ENCODE measurements at places on chromosomes 7 and 10.

- no peaks in the 10 kb centered on the region for H3K27me3 ChIP-seq
- no peaks in the 10 kb centered on the region for H3K36me3 ChIP-seq
- H3K4me3 ChIP-seq, result no peak overlapping the region
- H3K27ac ChIP-seq, result no peak overlapping the region
Measured at GRCh38 chr10:113272511-113272910, 280.3 kb upstream of the HABP2 start.

GRCh38 chr10:13268841-13269240, 31.0 kb downstream of the PHYH start:
- H3K36me3 ChIP-seq, result no peaks in the 10 kb centered on the region
- peaks cover 11% of the 10 kb centered on the region for H3K4me1 ChIP-seq
- DNase-seq, result no peak
- H3K27me3 ChIP-seq, result no peaks in the 10 kb centered on the region
- no peak overlapping the region for H3K27ac ChIP-seq

DNA sequence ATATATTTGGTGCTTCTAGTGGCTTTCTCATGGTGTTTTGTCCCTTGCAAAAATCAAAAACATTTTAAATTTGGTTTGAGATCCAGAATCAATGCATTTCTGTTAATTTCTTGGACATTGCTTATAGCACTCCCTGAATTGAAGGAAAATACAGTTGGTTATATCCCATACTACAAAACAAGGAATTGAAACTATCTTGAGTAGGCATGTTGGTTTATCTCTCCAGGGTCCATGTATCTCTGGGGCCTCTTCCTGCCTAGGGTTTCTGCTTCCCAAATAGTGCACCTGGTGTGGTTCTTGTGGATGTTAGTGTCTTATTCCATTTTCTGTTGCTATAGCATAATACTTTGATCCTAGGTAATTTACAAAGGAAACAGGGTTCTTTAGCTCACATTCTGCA, 212.4 kb downstream of the CAMK1D start:
- no peak overlapping the region for H3K4me3 ChIP-seq
- no peak for DNase-seq
- H3K27ac ChIP-seq, result no peak overlapping the region
- H3K36me3 ChIP-seq, result no peaks in the 10 kb centered on the region
- H3K4me1 ChIP-seq, result peaks cover 11% of the 10 kb centered on the region

DNA sequence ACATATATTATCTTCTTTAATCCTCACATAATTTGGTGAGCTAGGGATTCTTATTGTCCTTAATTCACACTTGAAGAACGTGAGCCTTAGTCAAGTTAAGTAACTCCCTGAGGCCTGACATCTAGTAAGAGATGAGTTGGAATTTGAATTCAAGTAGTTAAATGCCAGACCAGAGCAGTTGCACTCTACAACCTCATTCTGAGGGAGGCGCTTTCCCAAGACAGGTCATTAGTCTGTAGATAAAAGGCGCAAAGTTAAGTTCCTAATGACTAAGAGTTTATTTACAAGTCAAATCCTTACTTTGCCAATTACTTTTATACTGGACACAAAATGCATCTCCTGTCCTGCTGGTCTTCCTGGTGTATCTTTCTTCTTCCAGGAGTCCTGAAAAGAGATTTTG, 3.6 kb upstream of the EXOC6 start:
- no peak for DNase-seq
- no peak overlapping the region for H3K4me3 ChIP-seq
- H3K36me3 ChIP-seq, result no peaks in the 10 kb centered on the region
- H3K27ac ChIP-seq, result no peak overlapping the region

GRCh38 chr7:139703487-139704307, 74.1 kb downstream of the HIPK2 start:
- H3K4me3 ChIP-seq, result no peak overlapping the region
- H3K27ac ChIP-seq, result no peak overlapping the region
- peaks cover 44% of the 10 kb centered on the region for H3K36me3 ChIP-seq
- no peaks in the 10 kb centered on the region for H3K27me3 ChIP-seq
- DNase-seq, result no peak
- H3K4me1 ChIP-seq, result no peaks in the 10 kb centered on the region

DNA sequence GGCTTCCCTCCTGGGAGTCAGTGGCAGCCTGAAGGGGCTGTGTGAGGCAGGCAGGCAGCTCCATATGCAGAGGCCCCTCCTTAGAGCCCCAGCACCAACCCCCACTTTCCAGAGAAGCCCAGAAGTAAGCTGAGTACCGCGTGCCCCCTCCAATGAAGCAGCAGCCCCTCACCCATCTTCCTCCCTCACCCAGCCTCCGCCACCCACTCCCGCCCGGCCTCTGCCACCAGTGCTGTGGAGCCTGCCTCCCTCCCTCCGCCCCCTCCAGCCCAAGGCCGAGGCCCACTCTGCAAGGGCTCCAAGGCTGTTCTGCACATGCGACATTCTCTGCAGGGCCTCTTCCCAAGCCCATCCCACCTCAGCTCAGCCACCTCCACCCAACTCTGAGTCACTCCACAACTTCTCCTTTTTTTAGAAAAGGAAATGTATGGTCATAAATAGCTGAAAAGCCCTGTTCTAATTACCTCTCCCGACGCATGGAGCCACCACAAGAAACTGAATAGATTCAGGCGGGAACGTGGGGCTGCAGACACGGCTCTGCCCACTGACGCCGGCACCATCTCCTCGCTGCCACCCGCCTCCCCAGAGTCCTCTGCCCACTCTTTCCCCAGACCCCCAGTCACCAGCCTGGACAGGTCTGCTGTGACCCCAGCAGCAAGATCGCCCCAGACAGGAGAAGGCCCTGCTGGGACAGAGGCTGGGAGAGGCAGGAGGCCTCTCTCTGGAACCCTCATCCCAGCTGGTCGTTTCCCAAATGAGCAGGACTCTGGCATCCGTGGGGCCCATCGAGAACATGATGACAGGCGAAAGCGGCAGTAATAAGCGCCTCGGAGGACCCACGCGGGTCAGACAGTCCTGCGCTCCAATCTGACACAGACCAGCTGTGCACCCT, 213.9 kb downstream of the MAD1L1 start:
- peak; percentile 30 for DNase-seq
- H3K36me3 ChIP-seq, result no peaks in the 10 kb centered on the region
- 0 out of 2 replicates have a peak, but pooled peaks cover 4% of the 10 kb centered on the region for H3K4me1 ChIP-seq
- H3K27ac ChIP-seq, result no peak overlapping the region
- H3K4me3 ChIP-seq, result no peak overlapping the region

DNA sequence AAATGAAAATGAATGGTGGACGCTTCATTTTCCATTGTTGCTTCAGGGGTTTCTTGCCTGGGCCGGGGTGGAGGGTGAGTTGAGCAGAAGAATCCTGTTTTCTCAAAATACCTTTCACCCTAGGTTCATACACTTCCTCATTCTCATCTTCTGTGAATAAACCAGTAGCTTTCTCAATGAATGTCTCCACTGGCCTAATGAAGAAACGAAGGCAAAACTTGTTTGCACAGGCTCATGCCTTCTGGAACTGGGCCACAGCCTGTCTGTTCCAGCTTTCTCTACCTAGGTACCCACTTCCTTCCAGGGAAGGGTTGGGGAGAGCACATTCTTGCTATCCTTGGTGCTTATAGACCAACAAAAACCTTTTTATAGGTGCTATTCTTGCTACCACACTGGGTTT, 21.3 kb downstream of the STMP1 start:
- peaks cover 11% of the 10 kb centered on the region for H3K4me1 ChIP-seq
- H3K27ac ChIP-seq, result no peak overlapping the region
- H3K4me3 ChIP-seq, result no peak overlapping the region

GRCh38 chr7:3436746-3437145, 135.7 kb downstream of the SDK1 start:
- peak overlapping the region; percentile 57 for H3K4me3 ChIP-seq
- peak; percentile 79 for DNase-seq
- H3K27ac ChIP-seq, result peak overlapping the region; percentile 42
- H3K27me3 ChIP-seq, result no peaks in the 10 kb centered on the region
- H3K4me1 ChIP-seq, result peaks cover 34% of the 10 kb centered on the region
- H3K36me3 ChIP-seq, result no peaks in the 10 kb centered on the region

- no peaks in the 10 kb centered on the region for H3K36me3 ChIP-seq
- H3K27ac ChIP-seq, result no peak overlapping the region
- DNase-seq, result no peak
- peaks cover 31% of the 10 kb centered on the region for H3K27me3 ChIP-seq
- H3K4me3 ChIP-seq, result no peak overlapping the region
Measured at GRCh38 chr7:137390076-137390475, 46.5 kb upstream of the PTN start.

- no peak overlapping the region for H3K4me3 ChIP-seq
- H3K36me3 ChIP-seq, result no peaks in the 10 kb centered on the region
- no peak overlapping the region for H3K27ac ChIP-seq
Measured at GRCh38 chr10:22629852-22630233, 84.5 kb downstream of the PIP4K2A start.

DNA sequence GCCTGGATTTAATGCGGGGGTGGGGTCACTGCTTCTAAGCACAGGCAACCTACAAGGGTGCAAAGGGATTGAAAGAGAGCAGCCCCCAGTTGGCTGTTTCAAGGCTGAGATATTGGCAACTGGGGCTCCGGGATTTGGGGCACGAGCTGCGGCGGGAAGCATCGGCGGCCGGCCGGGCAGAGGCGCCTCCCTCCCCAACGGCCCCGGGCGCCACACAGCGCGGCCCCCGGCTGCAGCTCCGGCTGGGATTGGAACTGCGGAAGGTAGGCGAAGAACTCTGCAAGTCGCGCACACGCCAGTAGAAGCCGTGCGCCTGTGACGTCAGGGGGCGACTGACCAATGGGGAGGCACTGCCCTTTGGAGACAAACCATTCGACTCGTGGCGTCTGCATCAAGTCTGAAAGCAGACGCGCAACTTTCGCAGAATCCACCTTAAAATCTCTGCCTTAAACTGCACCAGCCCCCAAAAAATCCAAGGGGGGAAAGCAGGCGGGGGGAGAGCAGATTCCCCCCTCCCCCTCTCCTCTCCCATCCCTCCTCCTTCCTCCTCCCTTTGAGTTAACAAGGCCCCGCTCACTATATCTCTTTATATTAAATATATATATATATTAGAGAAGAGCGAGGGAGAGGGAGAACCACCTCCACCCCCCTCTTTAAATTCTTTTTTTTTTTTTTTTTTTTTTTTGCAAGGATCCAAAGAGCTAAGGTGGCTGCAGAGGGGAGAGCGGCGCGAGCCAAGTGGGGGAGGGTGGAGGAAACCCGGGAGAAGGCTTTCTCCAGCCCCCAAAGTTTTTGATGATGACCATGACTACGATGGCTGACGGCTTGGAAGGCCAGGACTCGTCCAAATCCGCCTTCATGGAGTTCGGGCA, at the start of gene DLX6:
Gene DLX6, plus strand, starts transcription at position 371 of the 872 bp plus-strand sequence. Its CDS starts 425 bp downstream, at position 796.
- H3K4me3 ChIP-seq, result no peak within 1 kb of the TSS
- no peaks in the 10 kb centered on the region for H3K36me3 ChIP-seq
- H3K4me1 ChIP-seq, result no peaks in the 10 kb centered on the region
- DNase-seq, result no peak

GRCh38 chr7:27101171-27101956, 1.1 kb downstream of the HOXA2 start:
- peaks cover 11% of the 10 kb centered on the region for H3K4me1 ChIP-seq
- peaks cover 14% of the 10 kb centered on the region for H3K36me3 ChIP-seq
- H3K27me3 ChIP-seq, result no peaks in the 10 kb centered on the region
- H3K27ac ChIP-seq, result no peak overlapping the region

Data from PC-3 (cell line).